Peyer's patch (tissue), 4 donors: ENCODE measurements at places on chromosomes 2 and 18.

GRCh38 chr2:135745545-135745944 lies 3.9 kb downstream of the UBXN4 start:
- DNase-seq = no peak

DNA sequence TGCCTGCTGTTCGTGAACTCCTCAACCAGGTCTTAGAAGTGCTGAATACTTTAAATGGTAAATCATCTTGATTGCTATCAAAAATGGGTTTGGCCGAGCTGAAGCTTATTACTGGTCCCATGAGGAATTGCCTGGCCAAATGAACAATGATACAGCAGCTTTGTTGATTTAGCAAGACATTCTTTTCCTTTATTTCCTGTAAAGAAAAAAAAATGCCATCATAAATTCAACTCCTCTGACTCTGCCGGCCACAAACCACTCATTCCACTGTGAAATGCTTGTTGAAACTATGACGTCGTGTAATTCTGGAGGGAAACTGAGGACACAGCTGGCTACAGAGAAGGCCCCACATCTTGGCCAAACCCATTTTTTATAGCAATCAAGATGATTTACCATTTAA lies 74.2 kb upstream of the ID2 start:
- DNase-seq = no peak

- DNase-seq = no peak
Observed at GRCh38 chr2:226981791-226982326, 146.0 kb downstream of the RHBDD1 start.

DNA sequence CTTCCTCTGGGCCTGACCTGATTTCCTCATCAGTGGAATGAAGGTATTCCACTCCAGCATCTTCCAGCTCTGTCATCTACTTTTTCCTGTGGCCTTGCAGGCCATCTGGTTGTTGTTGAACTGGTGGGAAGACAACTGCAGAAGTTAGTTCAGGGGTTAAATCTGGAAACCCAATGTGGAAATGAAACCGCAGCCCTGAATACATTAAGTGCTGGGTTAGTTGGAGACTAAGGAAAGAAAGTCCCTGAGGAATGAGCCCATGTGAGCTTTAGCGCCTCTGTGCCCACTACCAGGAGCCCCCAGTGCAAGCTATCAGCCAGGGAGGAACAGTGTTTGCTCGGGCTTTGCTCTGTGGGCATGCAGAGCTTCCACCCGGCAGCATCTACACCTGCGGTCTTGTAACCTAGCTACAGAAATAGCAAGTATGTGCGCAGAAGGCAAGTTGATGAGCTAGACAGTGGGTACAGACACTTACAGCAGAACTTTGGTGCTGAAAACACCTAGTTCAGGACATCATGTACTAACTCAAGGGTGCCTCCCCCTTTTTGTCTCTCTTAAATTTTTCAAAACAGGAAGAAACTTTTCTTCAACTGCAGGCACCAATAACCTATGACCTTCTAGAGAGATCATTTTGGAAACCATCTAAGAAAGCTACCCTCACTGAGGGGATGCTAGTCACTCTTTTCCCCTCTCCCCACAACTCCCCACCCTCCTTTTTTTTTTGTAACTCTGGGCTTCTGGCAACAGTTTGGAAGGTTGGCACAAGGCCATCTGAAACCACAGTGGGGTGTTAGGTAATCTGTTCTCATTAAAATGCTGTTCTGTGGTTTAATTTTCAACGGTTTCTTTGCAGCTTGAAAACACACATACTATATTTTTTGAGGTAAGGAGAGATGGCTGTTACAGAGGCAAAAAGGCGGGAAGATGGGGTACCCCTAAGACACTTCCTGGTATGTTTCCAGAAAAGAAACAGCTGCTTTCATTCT lies 18.3 kb upstream of the CXCR4 start:
- DNase-seq = peak; percentile 95

DNA sequence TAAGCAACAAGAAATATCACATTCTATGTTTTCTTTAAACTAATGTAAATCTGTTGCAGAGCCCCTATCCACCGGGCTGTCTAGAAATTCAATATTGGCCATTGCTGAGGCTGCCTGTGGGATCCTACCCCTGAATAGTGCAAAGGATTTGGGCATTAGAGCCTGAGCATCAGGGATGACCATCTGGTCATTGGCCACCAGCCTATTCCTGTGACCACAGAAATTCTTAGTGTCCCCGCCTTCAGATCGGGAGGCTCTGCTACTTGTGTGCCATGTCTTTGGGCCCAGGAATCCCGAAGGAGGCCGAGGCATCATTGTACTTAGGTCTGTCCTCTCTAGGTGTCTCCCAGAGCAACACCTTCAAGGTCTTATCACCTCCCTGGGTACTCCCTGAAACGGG lies 73.8 kb downstream of the HRH4 start:
- no peak for DNase-seq
